RWPE1 (cell line): ENCODE measurements at places on chromosomes 6 and 20.

DNA sequence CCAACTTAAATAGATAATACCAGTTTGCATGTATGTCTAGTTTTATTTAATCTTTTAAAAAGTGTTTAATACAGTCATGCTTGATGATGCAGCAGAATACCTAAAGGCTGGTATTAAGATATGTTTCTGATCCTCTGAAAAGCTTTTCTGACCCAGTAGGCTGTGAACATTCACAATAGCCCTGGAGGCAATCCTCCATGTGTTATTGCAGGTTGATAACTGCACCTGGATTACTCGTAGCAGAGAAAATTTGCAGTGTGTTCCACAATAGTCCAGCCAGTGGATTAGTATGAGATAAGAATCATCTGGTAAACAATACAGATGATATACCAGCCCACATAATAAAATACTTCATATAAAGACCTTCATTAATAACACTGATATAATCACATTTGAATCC, 178.9 kb upstream of the RNF217 start:
- no peak for DNase-seq

DNA sequence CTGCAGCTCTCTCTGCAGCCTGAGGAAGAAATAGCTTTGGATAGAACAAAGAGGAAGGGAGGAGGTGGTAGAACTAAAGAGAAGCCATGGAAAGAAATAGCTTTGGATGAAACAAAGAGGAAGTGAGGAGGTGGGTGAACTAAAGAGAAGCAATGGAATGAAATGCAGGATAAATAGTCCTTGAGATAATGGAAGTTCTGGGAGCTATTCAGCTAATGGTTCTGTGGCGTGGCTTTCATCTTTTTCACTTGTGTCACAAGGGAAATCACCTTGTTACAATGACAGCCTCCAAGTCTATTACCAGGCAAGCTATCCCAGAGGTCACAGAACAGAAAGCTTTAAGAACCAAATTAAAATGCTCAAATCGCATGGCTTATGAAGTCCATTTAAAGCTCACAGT, 141.3 kb upstream of the ARG1 start:
- DNase-seq, result no peak

- DNase-seq, result no peak
Measured at GRCh38 chr6:19100752-19101151, 713.6 kb downstream of the RNF144B start.

DNA sequence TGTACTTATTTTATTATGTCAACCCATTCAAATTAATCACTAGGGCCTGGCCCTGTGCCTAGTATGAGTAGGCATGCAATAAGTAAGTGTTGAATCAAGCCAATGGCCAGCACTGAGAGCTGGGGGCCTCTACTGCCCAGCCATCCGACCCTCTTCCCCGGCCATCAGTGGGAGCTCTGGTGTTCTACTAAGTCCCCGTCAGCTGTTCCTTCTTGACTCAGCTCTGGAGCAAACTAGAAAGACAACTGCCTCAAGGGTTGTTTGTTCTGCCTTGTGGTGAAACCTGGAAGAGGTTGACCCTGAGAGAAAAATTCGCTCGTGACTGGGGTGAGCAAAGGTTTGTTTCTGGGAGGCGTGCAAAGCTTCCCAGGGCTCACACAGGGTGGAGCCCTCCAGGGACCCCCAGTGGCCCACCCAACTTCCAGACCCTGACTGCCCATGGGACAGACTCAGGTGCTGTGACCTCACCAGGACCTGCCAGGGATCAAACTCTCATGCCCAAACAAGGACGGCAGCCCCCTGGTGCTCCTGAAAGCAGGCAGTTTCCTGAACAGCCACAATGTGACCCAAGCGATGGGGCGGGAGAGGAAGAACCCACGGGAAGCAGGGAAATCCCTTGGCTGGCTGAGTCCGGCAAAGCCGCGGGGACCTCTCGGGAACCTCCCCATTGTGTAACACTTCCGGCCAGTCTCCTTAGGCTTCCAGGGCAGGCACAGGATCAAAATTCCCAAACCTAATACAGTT, 50.4 kb downstream of the BANF2 start:
- no peak for DNase-seq

GRCh38 chr6:165717732-165718465, 54.9 kb upstream of the PDE10A start:
- no peak for DNase-seq

- no peak for DNase-seq
Measured at GRCh38 chr20:15611541-15611940, 961.7 kb downstream of the KIF16B start.

DNA sequence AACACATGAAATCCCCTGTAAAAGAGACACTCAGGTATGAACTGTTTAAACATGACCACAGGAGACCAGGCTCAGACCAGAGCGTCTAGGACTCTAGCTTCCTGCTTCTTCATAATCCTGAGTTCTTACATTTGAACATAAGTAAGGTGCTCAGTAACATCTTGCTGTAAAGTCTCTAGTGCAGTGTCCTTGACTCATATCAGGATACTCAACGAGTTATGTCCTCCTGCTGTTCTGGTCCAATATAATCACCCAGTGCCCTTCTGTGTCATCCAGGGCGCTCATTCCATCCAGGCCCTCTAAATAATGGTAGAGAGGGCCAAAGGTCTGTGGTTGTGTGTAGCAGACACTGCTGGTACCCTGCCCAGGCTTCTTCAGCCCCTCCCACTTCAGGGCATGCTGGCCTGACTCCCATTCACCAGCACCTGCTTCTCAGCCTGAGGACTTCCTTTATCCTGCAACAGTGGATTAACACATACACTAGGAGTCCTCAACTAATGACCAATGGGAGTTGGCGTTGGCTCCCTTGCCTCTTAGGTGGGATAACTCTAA, 66.8 kb upstream of the MOCS1 start:
- no peak for DNase-seq

GRCh38 chr20:53629436-53629835, 35.8 kb upstream of the ZNF217 start:
- no peak for DNase-seq

- no peak for DNase-seq
Measured at GRCh38 chr6:69026715-69027114, 391.6 kb downstream of the ADGRB3 start.
